ENCODE measurements at places on chromosomes 1 and 21.

DNA sequence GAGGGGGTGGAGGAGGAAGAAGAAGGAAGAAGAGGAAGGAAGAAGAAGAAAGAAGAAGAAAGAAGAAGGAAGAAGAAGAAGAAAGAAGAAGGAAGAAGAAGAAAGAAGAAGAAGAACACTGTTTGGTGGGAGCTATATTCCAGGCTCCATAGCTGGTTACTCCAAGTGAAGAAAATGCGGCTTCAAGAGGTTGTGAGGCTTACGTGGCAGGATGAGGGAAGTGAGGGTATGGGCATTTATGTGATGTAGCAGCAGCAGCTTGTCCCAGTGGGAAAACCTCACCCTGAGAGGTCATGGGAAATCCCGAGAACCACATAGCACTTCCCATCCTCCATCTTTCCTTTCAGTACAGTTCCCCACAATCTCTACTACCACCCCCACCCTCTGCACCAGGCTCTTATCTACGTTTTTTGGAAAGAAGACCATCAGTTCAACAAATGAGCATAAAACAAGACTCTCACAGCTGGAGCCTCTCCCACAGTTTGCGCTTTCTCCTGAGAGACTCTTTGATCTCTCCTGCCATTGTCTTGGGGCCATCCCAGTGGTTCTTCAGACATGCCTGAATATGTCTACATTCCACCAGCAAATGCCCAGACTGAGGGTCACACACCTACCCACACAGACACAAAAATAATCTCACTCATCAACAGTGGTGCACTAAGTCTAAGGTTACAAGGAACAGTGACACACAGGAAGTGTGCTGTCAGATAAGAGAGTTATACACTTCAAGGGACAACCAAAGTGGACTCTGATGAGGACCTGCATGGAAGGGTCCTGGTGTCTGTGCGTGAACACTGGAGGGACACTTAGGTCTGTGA lies 77.9 kb upstream of the KCNJ15 start:
- DNase-seq, result no peak

- DNase-seq, result no peak
Observed at GRCh38 chr1:211352985-211353515, 26.4 kb downstream of the TRAF5 start.

GRCh38 chr1:154567386-154568156 lies at the start of gene CHRNB2:
TSS of gene CHRNB2 (plus strand) at chr1:154567778. CDS start at chr1:154568045, 267 bp downstream.
- DNase-seq, result no peak

- no peak for DNase-seq
Observed at GRCh38 chr1:89598450-89599331, 34.2 kb upstream of the LRRC8C start.

- DNase-seq, result peak; percentile 72
Observed at GRCh38 chr1:15326691-15327588, 79.9 kb downstream of the FHAD1 start.

DNA sequence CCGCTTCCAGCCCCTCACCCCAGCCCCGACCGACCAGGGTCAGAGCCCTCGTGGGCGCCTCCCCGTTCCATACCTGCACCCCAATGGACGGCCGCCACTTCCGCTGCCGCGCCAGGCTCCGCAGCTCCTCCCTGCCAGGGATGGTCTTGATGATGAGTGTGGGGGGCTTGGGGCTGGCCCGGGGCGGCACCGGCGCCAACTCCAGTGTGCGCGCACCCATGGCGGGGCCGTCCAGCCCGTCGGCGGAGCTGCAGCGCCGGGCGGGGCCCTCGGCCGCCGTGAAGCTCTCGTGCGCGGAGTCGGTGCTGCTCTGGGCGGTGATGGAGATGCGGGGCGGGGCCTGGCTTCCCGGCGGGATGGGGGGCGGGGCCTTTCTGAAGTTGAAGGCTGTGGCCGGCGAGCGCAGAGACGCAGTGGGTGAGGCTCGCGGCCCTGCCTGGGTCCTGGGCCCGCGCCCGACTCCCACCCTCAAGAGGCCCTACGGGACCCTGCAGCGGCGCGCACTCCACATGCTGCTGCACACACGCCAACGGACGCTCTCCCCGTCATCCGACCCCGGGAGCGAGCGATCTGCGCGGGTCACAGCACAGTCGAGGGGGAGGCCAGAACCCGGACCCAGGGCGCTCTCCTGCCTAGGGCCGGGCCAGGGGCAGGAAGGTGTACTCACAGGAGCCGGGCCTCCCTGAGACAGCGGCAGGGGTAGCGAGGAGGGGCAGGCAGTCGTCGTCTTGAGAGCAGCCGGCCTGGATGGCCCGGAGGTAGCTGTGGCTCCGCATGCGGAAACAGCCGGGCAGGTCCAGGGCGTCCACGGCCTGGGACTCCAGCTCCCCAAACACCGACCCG lies 26.1 kb upstream of the SMIM12 start:
- DNase-seq, result no peak

- DNase-seq, result no peak
Observed at GRCh38 chr1:235098991-235099390, 29.6 kb downstream of the TOMM20 start.

- no peak for DNase-seq
Observed at GRCh38 chr1:20312310-20312709, 21.6 kb downstream of the VWA5B1 start.

DNA sequence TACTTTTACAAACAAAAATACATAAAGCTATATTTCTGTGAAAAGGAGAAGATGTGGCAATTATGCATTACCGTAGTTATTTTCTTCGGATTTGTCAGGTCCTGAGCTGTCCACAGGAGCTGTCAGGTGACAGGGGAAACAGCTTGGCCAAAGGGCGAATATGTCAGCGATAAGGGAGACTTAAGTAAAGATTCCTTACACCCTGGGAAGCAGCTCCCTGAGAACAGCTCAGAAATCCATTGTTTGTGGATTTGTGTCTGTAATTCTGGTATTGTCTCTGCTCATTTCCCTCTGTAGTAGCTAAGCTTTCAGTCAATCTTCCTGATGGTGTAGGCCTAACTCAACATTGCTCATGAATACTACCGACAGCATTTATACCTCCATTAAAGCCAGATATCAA lies 7.1 kb upstream of the CD34 start:
- no peak for DNase-seq

DNA sequence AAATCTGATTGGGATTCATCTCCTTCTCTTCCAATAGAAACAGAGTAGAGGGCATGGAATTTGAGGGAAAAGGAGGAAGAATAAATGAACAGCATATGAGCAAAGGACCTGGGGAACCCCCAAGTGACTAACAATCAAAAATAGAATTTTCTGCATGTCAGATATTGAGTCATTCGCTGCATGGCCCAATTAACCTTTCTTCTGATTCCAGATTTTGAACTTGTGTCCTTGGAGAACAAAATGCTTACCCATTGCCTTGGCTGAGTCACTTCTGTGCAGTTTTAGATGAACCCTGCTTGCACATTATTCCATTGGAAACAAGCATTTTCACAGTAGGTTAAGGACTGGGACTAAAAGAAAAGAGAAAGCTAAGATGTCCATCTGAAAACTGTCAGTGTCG lies 390.5 kb downstream of the ST6GALNAC3 start:
- DNase-seq, result no peak

- DNase-seq, result no peak
Observed at GRCh38 chr1:25216123-25216522, 16.2 kb downstream of the SYF2 start.

- peak; percentile 28 for DNase-seq
Observed at GRCh38 chr1:11977625-11978024, 2.6 kb upstream of the MFN2 start.

DNA sequence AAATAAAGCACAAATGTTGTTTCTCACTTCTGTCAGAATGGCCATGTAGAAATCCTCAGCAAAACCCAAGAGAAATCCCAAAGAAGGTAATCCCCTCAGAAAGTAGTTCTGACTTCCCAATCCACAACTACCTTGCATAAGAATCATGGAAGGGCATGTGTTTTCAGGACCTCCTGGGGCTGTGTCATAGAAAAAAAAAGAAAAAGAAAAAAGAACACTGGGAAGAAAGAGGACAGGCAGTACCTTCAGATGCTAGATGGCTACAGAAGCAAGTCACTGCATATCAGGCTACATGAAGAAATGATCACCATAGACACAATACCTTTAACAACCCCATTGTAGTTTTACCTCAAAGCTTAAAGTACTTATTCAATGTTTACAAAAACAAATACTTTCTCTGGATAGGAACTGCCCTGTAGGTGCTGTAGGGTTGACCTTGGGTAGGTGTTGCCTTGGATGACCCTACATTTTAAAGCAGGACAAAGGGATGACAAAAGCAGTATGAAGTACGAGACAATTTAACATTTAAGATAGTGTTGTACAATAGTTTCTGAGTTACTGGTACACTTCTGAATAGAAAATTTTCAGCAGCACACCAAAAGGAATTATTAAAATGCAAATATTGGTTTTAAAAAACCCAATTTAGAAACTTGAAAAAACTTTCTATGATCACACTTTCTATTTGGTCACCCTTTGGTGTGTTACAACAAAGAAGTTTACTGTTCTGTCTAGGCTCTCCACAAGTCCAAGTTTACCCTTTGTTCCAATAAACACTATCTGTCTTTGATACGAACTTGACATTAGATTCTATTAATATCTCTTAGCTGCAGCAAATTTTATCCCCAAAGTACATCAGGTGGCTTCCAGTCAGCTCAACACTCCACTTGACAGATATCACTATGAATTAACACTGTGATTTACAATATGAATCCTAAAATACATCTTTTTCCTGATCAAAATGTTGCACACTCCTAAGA lies 5.0 kb downstream of the TRIT1 start:
- DNase-seq, result no peak

GRCh38 chr21:38092051-38092450 lies 164.7 kb upstream of the KCNJ15 start:
- no peak for DNase-seq

DNA sequence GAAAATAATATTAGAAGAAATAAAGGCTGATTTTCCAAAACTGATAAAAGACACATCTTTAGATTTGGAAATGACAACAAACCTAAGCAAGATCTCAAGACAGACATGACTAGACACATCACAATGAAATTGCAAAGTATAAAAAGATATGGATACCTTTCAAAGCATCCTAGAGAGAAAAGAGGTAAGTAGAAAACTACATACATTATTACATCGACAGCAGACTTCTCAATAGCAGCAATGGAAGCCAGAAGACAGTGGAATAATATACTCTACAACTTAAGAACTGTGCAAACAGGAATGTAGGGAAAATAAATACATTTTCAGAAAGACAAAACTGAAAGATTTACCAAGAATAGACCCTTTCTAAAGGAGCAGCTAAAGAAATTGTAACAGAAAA lies 50.2 kb downstream of the DENND1B start:
- DNase-seq, result no peak

DNA sequence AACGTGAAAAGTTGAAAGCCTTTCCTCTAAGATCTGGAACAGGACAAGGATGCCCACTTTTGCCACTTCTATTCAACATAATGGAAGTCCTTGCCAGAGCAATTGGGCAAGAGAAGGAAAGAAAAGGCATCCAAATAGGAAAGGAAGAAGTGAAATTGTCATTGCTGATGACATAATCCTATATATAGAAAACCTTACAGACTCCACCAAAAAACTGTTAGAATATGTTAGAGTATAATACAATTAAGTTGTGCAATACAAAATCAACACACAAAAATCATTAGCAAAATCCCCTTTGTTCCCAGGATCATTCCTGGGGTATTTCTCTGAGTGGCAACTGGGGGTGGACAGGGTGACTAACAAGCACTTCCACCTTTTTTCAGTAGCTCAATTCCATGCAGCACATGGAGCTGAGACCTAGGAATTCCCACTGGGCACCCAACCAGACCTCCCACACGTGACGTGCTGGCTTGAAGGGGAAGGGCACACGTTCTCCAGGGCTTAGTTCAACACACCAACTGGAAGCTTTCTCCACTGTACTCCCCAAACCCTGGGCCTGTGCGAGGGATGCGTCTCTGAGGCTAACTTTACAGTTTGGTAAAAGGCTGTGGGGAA lies 9.6 kb downstream of the STUM start:
- DNase-seq, result no peak

DNA sequence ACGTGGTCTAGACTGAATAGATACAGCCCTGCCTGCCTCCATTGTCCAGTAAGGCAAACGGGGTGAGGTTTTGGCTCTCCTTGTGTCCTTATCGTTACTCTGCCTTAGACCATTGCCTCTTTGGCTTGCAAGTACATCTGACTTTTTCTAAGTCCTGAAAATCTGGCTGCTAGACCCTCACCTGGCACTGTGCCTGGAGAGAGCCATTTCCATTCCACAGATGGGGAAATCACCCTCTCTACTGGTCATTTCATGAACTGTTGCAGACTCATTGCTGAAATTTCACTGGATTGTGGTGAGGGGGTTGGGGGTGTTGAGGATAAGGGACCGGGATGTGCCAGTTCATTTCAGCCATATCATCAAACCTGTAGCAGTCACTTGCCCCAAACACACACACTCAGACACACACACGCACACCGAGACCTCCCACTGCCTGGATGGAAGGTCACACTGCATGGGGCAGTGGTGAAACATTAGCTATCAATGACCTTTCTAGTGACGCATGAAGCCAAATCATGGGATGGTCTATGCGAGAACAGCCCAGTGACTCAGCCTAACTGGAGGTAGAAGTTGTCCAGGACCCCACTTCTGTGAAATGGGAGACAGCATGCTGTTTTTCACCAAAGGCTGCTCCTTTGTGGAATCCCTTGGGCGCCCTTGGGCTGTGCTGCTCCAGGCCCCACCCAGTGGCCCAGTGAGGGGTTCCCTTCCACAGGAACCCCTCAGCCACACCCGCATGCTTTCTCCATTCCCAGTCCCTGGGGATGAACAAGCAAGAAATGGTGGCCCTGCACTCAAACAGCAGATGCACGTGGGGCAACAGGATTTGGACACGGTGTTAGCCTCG lies 34.9 kb upstream of the VASH2 start:
- DNase-seq, result no peak

DNA sequence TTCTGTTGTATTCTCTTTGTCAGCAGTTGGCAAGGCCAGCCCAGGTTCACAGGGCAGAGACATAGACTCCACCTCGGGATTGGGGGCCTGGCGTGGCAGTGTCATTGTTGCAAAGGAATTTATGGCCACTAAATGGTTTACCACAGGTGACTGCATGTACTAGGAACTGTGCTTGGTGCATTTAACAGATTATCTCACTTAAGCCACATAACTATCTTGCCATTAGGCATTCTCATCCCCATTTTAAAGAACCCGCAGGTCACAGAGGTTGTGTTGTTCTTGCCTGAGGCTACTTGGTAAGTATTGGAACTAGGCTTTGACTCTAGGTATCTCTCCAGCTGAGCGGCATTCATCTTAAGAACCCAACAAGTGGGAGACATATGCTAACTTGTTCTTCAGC lies 9.7 kb downstream of the TLCD4 start:
- DNase-seq, result no peak

Data from AG04449 (cell line).